Fibroblast of upper back skin (primary cell): ENCODE measurements at places on chromosomes 7 and 10.

- no peak for DNase-seq
Measured at GRCh38 chr10:91287276-91287675, 66.8 kb downstream of the PCGF5 start.

GRCh38 chr7:130667593-130668257 is 823 bp downstream of the COPG2 start:
- no peak for DNase-seq

DNA sequence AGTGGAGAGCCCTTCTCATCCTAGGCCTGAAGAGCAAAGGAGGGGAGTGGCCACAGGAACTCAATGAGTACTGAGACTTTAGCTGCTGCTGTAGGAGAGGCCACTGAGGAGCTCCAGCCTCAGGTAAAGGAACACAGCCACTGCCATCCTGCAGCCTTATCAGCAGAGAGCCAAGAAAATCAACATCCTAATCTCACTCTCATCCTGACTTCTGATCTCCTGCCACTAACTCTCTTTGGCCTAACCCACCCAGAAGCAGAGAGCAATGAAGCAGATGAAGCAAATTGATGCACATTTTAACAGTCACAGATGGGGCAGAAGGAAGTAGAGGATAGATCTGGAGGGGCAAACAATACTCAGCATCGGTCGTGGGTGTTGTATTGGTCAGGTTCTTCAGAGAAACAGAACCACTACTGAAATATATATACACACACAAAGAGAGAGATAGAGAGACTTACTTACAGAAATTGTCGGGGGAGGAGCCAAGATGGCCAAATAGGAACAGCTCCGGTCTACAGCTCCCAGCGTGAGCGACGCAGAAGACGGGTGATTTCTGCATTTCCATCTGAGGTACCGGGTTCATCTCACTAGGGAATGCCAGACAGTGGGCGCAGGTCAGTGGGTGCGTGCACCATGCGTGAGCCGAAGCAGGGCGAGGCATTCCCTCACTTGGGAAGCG is 297.6 kb downstream of the MTERF1 start:
- no peak for DNase-seq

DNA sequence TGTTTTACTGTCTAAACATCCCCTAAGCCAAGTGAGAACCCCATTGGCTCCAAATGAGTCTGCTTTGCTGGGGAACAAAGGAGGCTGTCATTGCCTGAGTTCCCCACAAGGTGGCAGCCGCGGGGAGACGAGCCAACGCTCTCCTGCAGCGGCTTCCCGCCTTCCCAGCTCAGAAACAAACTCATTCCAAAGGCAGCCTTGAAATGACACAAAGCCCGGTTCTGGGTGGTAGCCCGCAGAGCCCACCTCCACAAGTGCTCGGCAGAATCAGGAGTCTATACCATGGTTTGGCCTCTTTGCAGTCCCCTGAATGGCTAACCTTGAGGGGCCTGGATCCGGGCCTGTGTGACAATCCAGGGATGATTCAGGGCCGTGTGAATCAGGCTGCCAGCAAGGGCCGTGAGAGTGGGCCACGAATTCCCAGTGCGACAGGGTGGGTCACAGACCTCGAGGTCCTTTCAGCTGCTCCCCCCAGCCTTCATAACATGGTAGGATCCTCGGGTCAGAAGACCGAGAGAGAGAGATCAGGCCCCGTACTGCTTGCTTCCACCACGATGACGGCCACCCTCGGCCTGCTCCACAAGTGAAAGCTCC is 79.7 kb downstream of the DLG5 start:
- peak; percentile 64 for DNase-seq

- no peak for DNase-seq
Measured at GRCh38 chr7:98289333-98289875, 7.9 kb downstream of the BRI3 start.
